Endothelial cell (in vitro differentiated cells): ENCODE measurements at places on chromosomes 1 and 21.

DNA sequence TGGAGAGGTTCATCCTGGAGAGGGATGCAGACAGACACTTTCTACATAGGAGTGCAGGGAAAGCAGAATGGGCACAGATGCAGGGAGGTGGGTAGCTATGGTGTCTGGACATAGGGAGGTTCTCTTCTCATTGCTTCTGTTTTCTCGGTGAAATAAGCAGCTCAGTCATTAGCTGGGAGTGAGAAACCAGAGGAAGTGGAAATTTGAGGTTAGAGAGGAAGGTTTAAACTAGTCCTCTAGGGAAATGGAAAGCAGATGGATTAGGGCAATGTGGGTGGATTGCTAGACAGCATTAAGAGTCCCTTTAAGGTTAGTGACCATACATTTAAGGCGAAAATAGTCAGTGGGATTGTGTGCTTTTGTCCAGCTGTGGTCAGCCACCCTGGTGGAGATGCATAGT is 39.6 kb downstream of the MPZL1 start:
- DNase-seq: no peak

GRCh38 chr1:232132572-232132971 is 497.4 kb downstream of the SIPA1L2 start:
- DNase-seq: no peak

GRCh38 chr1:207248544-207249198 is 72.8 kb upstream of the CD55 start:
- DNase-seq: no peak

- no peak for DNase-seq
Measured at GRCh38 chr1:159663552-159663951, 50.8 kb downstream of the CRP start.

DNA sequence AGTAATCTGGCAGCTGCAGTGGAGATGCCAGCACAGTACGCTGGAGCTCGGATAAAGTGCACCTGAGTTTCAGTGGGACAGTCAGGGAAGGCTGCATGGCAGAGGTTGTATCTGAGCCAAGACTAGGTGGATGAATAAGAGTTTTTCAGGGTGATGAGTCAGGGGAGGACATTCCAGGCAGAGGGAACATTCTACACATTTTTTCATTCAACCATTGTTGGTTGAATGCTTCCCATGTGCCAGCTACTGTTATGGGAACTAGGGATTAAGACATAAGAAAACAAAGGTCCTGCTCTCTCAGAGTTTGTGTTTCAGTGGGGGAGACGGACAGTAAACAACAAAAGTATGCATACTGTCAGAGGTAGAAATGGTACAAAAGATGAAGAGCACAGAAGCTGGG is 5.2 kb downstream of the LEPR start:
- no peak for DNase-seq

GRCh38 chr1:1425753-1426495 is 4.8 kb upstream of the ANKRD65 start:
- no peak for DNase-seq

GRCh38 chr1:170240409-170240808 is 94.7 kb downstream of the NTMT2 start:
- no peak for DNase-seq

DNA sequence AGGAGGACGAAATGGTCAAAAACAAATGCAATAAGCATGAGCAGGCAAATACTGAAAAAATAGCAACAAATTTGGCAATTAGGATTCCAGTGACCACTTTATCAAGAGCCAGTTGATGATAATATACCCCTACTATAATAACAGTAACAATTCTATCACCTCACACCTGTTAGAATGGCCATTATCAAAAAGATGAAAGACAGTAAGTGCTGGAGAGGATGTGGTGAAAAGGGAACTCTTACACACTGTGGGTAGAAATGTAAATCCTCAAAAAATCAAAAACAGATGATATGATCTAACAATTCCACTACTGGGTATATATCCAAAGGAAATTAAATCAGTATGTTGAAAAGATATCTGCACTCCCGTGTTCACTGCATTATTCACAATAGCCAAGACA is 114.3 kb upstream of the GFI1 start:
- no peak for DNase-seq
